Cardiac muscle cell (in vitro differentiated cells and primary cell): ENCODE measurements at places on chromosomes 7 and 10.

DNA sequence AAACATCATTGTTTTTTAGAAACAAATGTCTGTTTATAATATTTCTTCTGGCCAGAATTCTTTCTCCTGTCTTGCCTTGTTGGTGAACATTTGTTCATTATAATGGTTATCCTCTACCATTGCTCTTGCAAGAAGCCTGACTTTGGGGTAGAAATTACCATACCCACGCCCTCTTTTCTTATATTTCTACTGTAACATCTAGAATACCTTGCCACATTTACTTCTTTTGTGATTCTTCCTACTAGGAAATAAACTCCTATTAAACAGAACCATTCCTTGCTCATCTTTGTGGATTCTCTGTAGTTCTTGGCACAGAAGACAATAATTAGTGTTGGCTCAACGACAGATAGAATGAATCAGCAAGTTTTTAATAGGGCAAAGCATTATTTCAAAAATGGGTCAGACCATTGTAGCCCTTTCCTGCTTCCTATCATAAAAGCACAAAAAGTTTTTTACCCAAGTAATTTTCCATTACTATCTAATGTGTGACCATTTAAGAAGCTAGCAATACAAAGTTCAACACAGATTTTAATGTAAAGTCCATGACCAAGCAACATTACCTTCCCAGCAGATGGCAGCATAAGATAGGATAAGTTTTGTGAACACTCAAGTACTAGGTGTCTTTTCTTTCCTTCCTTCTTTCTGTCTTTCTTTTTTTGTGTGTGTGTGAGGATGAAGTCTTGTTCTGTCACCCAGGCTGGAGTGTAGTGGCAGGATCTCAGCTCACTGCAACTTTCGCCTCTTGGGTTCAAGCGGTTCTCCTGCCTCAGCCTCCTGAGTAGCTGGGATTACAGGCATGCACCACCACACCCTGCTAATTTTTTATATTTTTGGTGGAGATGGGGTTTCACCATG is 270.4 kb downstream of the HGF start:
- peak; percentile 94 for DNase-seq

DNA sequence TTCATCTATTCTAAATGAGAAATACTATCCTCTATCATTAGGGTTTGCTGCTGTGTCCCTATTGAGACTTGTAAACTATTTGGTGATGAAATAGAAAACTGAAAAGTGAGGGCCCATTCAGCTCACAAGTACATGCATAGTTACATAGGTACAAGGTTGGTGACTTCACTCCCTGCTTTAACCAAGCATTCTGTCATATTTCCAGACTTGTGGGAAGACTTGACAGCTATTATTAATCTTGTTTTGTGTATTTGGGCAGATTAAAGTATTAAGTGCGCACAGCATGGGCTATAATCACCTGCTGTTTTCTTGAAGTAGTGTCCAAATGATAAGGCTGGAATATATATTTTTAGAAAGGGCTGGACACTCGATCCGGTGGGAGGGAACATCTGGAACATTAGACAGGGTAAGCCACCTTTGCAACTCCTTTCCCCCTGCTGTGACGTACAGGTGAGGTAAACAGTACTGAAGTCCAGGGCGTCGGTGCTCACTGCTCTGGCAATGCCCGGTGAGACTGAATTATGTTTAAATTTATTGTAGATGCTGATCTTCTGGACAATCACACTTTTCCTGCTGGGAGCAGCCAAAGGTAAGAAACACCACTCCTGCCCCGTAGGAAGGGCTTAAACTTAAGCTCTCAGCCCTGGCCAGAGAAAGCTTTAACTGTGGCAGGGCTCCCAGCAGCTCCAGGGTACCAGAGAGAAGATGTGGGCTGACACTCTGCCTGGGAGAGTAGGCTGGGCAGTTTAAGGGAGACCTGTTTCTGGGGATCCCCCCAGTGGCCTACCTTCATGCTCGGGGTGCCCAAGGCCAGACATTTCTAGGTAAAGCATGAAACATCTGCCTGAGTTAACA is at the start of gene PNLIPRP1:
Gene PNLIPRP1, plus strand, starts transcription at position 370 of the 855 bp plus-strand sequence. Its CDS starts 171 bp downstream, at position 541.
- DNase-seq: no peak

- DNase-seq: no peak
These were observed 39.2 kb downstream of the ST8SIA6 start for GRCh38 chr10:17415046-17415658.

- peak; percentile 89 for DNase-seq
These were observed 121.0 kb downstream of the HIP1 start for GRCh38 chr7:75617634-75618234.

DNA sequence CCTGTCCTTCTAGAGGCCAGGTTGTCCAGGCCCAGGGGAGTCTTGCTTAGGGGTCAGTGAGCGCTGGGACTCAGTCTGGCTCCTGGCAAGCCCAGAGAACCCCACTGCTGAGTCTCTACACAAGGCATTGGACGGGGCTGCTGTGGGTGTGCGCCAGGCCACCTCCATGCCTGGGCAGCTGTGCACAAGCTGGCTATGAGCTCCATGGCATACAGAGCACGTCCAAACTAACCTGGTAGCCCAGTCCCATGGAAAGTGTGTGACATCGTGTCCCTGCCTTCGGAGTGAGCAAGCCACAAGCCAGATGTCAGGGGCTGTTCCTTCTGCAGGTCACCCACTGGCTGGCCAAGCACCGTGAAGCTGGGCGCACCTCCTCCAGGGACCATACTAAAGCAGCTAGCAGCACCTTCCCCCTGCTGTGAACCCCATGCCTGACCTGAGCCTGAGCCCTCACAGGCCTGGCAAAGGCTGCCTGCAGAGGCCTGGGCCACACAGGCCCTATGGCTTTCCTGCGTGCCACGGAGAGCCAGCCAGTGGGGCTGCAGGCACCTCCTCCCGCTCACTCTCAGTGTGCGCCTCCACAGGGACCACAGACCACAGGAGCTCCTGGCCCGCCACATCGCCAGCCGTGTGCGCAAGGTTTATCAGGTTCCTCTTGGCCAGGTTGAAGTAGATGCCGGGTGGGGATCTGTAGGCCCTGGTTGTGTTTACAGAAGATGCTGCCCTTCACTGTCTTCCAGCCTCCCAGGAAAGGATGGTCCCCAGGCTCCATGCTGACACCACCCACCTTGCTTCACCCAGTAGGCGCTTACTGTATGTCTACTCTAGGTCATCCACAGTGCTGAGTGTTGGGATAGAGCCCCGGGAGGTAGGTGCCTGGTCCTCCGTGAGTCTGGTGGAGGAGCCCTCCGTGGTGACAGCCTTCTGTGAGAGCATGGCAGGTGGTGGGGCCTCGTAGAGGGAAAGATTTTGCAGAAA is 219.7 kb downstream of the EBF3 start:
- no peak for DNase-seq

DNA sequence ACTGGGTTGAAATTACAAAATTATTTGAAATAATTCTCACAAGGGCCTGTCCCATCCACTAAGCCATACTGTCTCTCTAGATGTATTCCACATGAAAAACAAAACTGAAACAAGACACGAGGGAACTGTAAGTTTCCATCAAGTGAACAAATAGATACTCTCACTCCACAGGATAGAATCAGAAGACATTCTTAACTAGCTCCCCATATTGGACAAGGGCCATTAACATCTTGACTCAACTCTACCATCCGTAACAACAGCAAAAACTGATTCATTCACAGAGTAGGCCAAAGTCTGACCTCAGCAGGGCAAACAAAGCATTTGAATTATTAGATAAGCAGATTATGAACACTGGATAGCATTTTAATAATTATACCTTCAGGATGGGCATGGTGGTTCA is 29.1 kb downstream of the UBE2H start:
- no peak for DNase-seq

DNA sequence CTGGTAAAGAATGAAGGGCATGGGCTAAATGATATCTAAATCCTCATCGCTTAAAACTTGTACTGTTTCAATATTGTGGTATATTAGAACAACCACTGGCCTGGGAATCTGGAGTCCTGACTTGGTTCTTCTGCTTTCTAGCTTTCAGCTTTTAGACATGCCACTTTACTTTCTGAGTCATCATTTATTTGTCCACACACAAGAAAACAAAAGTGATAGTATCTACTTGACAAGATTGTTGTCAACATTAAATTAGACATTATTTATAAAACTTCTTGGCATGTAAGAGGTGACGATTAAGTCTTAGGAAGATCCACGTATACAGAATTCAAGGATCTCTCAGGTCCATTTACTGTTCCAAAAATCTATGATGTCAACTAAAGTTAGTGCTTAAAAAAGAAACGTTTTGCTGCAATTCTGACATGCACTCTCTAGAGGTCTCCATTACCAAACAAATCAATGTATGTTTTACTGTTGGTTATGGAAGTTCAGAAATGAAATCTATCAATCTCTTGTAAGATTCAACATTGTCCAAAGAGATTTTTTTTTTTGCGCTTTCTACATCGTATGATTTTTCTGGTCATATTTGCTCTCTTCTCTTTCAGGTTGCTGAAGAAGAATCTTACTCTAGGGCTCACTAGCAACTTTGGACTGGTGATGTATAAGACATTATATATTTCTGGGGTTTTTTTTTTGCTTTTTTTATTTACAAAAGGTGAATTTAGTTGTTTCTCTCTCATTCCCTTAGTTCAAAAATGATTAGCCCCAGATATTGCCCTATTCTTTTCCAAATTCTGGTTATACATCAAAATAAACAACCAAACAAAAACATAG is 53.6 kb upstream of the DYNC1I1 start:
- no peak for DNase-seq

- no peak for DNase-seq
These were observed 487.4 kb downstream of the PLXDC2 start for GRCh38 chr10:20303453-20304152.

- peak; percentile 52 for DNase-seq
These were observed 213.9 kb downstream of the MAD1L1 start for GRCh38 chr7:2018569-2019460.

- no peak for DNase-seq
These were observed 858 bp downstream of the CCDC136 start for GRCh38 chr7:128792471-128793180.

DNA sequence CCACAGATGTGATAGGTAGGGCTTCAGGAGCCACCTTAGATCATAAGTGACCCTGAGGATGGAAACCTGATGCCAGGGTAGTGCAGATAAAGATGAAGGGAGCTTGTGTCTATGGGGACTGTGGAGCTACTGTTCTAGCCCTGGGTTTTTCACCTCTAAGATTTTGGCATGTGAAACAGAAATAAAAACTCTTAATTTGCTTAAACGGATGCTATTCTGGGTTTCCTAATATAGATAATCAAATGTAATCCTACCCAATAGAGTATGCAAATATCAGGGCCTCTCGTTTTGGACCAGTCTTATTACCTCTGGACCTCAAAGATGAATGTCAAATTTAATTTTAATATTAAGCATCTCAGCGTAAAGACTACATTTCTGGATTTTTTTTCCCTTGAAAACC is 49.3 kb downstream of the ABCB4 start:
- no peak for DNase-seq

DNA sequence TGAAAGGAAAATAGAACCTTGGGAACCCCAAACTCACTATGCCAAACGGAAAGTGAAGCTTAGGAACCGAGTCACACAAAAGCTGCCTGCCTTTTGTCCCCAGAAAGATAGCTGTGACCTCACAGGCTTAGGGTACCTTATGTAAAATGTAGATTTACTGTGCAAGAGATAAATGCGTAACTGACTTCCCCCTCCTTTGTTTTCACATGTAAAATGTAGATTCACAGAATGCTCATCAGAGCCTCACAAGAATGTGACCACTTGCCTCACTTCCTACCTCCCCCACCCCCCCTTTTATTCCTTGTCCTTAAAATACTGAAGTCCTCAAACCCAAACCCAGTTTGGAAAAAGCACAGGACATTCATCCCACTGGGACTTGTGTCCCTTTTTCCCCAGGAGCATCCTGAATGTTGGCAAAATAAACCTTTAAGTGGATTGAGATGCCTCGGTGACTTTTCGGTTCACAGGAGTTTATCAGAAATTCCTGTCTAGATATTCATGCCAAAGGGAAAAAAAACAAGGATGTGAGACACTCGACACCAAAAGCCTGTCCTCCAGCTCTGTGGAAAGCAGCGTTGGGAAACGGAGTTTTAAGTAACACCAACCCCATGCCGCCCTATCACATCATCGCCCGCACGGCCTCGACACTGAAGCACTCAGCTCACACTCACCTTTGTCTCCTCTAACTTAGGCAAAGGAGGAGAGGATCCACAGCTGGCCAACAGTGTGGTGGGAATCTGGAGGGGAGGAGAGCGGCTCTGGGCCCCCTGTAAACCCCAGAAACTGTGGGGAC is 45.9 kb downstream of the SVIL start:
- DNase-seq: peak; percentile 56

DNA sequence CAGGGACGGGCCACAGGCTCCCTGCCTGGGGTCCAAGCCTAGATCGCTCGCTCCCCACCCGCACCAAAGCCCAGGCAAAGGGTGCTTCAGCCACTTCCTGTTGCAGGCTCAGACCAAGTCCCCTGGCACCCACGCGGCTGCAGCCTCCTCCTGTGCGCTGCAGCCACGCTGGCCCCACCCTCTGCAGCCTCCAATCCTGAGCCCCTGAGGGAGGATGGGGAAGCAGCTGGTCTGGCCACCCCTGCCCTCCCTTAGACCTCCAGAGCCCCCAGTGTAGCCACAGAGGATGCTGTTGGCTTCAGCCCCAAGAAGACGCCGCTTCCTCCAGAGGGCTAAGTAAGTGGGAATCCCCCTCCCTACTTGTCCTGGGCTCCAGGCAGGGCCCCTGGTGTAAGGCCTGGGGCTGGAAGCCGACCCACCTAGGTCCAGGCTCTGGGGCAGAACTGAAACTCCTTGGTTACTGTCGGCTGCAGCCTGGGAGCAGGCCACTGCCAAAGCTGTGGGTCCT is 9.4 kb downstream of the LIMK1 start:
- DNase-seq: peak; percentile 39

DNA sequence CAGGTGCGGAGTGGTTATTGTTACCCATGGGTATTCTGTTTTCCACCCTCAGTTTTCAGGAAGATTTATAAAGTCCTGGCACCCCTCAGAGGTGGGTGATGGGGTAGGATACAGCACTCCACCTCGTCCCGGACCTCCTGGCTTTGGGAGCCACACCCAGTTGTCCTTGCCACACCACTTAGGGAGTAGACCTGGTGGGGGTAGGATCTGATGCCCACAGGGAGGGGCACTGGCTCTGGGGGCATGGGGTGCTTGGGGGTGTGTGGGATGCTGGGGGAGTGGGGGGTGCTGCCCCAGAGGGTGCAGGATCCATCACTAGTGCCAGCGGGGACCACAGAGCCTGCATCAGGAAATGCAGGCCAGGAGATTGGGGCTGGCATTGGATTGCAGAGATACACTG is 4.5 kb downstream of the ZNF511 start:
- no peak for DNase-seq

DNA sequence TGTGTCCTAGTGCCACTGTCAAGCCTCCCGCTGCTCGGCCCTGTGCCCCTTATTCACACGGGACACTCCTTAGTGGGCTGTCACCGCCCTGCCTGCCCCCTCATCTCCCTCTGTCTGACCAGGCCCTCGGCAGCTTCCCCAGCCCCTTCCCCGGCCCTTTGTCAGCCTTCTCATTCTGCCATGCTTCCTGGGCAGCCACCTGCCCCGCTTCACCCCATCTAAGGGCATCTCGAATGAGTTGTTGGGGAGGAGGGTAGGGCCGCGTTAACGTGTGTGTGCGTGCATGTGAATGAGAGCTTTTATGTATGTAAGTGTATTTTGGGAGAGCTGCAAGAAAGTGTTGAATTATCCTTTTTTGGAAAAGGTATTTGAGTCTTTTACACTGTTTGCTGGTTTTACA is 49.7 kb downstream of the GTF2I start:
- no peak for DNase-seq
